ENCODE measurements at places on chromosomes 3 and 15.
A peak's percentile ranks its signal among the peaks of the same experiment; 100 is the strongest.

DNA sequence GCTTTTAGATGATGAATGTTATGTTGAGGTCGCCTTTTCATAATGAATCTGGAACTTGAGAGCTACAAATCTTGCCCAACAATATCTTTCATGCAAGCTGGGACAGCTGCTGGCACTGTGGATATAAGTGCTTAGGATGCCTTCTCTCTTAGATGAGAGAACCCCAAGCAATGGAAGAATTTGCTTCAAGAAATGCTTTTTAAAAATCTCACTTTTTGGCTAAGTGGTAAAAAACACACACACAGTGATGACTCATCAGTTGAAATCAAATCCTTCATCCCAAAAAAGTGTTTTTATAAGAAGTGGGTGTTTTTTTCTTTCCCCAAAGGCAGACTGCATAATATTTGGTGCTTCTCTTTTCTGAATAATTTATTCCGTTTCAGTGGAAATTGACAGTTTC lies 38.4 kb upstream of the GALNT15 start:
- no peak for DNase-seq

DNA sequence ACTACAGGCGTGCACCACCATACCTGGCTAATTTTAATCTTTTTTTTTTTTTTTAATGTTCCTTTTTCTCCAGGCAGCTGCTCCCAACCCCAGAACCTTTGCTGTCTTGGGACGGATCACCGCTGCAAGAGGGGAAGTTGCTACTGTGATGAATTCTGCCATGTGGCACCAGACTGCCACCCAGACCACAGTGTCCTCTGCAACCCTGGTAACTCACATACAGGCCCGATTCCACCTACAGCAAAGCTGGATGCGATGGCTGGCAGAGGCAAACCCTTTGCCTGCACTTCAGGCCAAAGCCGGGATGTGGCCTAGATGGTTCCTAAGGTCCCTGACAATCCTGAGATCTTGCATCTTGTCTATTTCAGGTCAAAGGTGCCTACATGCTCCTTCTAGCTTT lies 12.7 kb upstream of the MUC20 start:
- no peak for DNase-seq

GRCh38 chr3:46711305-46711704 lies 6.4 kb downstream of the PRSS50 start:
- no peak for DNase-seq

DNA sequence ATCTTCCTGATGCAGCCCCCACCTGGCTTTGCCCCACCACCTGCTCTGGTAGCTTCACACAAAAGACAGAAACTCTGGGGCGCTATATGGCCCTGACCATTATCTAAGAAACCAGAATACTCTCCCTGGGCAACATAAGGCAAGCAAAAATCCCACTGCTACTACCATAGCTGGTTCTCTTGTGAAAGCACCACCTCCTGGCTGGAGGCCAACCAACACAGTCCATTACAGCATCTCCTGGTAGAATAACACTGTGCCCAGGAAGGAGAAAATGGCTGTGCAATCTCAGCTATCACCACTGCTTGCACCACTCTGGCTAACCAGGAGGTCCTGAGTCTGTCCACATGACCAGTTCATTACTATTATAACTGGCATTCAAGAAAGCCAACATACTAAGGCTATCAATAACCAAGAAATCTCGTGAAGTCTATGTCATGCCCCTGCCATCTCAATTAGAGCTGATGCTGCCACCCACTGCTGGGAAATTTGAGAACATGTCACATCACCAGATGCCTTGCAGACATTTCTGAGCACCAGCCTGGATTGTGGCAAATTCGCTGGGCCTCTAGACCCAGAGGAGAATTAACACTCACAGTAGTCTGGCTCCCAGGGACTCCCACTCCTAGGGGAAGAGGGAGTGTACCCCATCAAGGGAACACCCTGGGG lies 1114.8 kb downstream of the ROBO2 start:
- no peak for DNase-seq

- no peak for DNase-seq
Measured at GRCh38 chr3:118036215-118036614, 998.4 kb downstream of the IGSF11 start.

DNA sequence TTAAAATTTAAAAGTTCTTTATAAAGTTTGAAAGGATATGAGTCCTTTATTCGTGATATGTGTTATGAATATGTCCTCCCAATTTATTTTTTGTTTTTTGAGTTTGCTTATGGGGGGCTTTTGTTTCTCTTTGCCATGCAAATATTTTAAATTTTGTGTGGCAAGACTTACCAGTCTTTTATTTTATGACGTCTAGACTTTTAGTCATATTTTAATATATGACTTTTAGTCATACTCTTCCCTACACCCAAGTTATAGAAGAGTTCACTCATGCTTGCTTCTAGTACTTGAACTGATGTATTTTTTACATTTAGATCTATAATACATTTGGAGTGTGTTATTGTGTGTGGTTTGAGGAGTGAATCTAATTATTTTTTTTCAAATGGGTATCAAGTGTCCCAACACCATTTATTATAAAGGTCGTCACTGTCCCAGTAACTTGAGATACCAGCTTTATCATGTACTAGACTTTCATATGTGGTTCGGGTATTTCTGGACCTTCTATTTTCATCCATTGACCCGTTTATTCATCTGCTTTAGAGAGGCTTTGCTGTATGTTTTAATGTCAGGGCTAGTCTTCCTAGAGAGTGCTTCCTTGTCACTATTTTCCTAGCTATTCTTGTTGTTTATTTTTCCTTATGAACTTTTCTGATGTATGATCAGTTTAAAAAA lies 755 bp downstream of the PARP15 start:
- no peak for DNase-seq

DNA sequence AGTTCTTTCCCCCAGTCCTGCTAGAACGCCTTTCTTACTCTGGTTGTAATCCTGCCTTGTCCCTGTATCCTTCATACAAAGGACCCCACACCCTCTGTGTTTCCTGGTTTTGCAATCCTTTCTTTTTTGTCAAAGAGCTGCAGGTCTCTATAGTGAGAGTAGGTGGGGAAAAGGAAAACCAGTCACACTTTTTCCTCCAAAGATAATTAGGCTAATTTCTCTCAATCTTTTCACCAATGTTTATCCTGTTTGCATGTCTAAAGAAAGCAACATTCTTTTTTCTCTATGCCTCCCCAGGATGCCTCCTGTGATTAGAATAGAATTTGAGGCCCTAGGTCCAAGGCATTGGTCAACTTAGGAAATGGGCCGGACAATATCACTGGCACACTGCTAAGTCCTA lies 25.4 kb downstream of the SEMA6D start:
- no peak for DNase-seq

DNA sequence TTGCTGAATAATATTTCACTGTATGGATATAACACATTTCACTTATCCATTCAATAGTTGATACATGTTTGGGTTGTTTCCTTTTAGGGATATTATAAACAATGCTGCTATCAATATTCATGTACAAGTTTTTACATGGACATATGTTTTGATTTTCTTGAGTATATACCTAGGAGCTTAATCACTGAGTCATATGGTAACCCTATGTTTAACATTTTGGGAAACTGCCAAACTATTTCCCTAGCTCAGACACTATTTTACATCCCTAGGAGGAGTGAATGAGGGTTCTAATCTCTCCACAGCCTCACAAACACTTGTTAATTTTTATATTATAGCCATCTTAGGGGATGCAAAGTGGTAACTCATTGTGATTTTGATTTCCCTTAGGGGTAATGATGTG lies 66.0 kb downstream of the GPR156 start:
- no peak for DNase-seq

- no peak for DNase-seq
Measured at GRCh38 chr15:44694416-44694815, 16.7 kb downstream of the PATL2 start.

GRCh38 chr15:26595611-26596010 lies 177.3 kb downstream of the GABRB3 start:
- DNase-seq: no peak

- peak; percentile 71 for DNase-seq
Measured at GRCh38 chr3:149085828-149086231, 503 bp downstream of the HLTF start.

DNA sequence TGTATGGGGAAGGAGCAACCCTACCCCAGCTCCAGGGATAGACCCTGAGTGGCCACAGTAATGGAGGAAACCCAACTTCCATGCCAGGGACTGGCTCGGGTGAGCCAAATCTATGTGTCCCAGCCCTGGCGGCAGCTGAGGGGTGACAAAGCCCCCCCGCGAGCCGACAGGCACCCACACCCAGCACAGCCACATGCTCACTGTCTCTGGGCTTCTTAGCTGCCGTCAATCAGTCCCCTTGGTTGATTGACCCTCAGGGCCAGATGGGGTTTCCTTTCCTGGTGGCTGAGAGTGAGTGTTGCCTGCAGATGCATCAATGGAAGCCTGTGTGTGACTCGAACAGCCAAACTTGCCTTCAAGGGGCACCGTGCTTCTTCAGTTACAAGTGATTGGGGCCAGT lies 2.1 kb upstream of the OCA2 start:
- DNase-seq: no peak

GRCh38 chr3:112456147-112456546 lies 43.1 kb downstream of the BTLA start:
- DNase-seq: no peak

- DNase-seq: no peak
Measured at GRCh38 chr15:61339516-61339915, 110.4 kb upstream of the RORA start.

GRCh38 chr15:78977091-78977571 lies 32.3 kb upstream of the CTSH start:
- DNase-seq: no peak

DNA sequence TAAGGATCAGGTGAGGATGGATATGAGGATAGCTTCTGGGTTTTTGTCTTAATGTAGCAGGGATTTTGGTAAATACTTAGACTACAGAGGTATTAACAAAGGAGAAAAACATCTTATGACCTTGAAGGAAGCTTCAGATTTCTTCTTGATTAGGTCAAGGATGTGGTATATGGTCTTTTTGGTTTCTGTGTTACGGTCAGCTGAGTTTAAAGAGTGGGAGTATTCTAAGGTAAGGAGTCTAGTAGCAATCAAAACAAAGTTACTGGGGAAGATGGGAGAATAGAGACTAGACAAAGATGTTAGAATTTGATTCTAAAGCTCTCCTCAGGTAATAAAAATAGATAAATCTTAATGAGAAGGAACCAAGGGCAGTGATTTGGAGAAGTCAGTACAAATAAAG lies 6.2 kb downstream of the HMG20A start:
- DNase-seq: no peak

- DNase-seq: no peak
Measured at GRCh38 chr3:171094411-171094810, 67.9 kb upstream of the SLC2A2 start.

- DNase-seq: no peak
Measured at GRCh38 chr3:187002915-187003314, 72.6 kb downstream of the ST6GAL1 start.

DNA sequence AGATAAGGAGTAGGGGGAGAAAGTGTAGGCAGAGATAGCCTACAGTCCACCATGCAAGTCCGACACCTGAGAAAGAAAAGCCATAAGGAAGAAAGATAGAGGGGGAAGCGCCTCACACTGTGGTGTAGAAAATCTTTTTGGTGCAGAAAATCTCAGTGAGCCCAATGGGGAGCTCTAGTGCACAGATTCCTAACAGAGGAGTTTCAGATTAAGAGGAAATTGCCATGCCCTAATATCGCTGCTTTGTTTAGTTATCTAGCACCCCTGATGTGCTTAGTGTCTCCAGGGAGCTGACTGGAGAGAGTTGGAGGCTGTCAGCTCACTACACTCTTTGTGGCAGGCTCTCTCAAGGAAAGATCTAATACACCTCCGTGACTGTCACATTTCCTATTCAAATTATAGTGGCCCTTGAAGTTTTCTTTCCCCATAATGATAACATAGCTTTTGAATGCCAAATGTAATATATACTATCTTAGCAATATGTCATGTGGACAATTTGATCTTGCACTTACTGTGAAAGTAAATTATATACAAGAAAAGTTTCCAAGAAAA lies 33.7 kb downstream of the CGGBP1 start:
- DNase-seq: no peak

GRCh38 chr3:73136941-73137340 lies 75.5 kb downstream of the EBLN2 start:
- DNase-seq: peak; percentile 71

DNA sequence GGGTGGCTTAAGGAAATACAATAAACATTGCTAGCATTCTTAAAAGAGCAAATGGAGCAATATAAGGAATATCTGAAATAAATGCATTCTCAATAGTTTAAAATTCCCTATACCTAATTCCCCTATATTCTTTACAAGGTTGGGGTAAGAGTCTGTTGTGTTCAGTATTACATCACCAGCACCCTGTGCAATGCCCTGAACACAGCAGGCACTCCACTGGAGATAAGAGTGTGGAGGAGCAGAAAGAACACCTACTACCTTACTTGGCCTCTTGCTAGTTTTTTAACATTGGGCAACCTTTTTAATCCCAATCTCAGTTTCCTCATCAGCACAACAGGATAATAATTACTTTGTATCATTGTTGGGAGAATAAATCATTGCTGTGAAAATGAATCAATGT lies 140.2 kb upstream of the PLXND1 start:
- no peak for DNase-seq

DNA sequence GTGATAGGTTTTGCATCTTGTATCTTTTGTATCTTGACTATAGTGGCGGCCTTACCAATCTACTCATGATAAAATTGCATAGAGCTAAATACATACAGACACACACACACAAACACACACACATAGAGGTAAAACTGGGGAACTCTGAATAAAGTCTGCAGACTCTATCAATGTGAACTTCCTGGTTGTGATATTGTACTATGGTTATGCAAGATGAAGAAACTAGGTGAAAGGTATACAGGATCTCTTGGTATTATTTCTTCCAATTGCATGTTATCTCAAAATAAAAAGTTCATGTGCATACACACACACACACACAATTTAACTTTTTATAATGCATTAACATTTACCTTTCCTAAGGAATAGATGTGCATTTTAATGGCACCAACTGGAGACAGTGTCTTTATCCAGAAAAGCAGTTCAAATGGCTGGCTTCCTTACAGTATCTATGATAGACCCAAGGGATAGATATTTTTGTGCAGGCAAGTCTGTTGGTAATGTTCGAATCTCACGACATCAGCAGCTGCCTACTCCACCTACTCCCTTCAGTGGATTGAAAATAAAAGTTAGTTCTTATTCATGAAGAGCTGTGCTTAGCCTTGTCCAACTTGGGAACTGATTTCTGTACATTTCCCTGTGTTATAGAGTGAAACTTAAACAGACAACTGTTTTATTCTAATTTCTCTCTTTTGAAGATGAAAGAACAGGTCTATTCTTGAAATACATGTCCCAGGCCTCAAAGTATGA lies 46.9 kb upstream of the SPRED1 start:
- no peak for DNase-seq

- no peak for DNase-seq
Measured at GRCh38 chr3:65946438-65946837, 92.3 kb downstream of the MAGI1 start.

- DNase-seq: no peak
Measured at GRCh38 chr3:10074666-10075065, 33.4 kb downstream of the FANCD2OS start.

- DNase-seq: no peak
Measured at GRCh38 chr15:63573533-63573932, 23.7 kb upstream of the FBXL22 start.

DNA sequence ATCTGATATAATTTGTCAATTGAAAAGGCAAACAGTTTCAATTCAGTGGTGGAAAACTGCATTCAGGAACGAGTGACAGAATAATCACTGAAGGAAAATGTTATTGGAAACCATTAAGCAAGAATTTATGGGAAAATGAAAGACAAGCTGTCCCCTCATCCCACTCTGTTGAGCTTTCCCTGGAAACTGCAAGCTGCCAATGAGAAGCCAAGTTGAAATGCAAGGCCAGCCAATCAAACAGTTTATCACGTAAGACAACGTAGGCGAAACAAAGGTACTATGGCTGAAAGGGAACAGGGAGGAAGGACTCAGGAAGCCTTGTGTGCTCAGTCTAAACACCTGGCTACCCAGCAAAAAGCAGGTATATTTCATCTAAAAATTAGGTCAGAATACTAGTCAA lies 187.9 kb upstream of the ATP10A start:
- no peak for DNase-seq
